ENCODE measurements at places on chromosomes 12 and 14.

GRCh38 chr14:24875203-24875838 is 174.6 kb downstream of the STXBP6 start:
- no peak for DNase-seq

DNA sequence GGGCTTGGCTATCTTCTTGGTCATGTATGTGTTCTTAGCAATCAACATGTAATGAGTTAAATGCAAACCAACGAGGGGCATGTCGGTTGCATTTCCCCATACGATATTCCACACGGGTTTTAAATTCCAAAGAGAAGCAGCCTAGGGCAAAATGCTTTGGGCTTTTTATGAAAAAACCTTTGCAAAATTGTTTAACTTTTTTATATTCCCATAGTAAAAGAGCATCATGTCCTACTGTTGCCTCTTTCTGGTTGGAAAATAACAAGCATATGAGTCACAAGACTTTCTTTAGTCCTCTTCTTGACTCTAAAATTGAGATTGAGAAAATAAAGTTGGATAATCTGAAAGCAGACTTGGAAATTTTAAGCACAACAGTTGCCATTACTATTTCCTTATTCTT is 3.8 kb upstream of the DIO2 start:
- no peak for DNase-seq

GRCh38 chr14:35400648-35401421 is 3.7 kb downstream of the NFKBIA start:
- peak; percentile 54 for DNase-seq

DNA sequence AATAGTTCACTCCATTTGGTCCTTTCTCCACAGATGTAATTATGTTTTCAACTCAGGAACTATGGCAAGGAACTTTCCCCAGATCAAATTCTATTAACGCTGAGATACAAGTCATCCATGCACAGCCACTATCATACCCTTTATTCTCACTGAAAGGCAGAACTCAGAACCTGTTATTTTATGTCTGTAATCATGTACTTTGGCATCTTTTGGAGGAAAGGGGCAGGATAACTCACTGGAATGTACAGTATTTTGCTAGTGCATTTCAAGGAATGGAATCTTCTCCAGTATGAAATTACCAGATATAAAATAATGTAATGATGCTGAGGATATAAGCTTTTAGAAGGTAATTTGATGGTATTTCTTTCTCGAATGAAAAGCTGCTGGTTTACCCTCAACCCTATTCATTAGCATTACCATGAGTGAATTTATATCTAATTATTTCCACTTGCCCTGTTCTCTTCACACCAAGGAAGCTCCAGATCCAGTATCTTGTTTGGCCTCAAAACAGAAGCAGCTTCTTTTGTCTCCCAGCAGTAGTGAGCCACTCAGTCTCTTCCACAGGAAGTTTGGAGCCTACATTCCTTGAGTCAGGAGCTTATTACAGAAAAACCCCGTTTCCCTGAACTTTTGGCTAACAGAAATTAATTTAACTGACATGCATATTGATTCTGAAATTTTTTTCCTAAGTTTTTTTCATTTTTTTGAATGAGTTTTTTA is 10.0 kb upstream of the AMHR2 start:
- no peak for DNase-seq

DNA sequence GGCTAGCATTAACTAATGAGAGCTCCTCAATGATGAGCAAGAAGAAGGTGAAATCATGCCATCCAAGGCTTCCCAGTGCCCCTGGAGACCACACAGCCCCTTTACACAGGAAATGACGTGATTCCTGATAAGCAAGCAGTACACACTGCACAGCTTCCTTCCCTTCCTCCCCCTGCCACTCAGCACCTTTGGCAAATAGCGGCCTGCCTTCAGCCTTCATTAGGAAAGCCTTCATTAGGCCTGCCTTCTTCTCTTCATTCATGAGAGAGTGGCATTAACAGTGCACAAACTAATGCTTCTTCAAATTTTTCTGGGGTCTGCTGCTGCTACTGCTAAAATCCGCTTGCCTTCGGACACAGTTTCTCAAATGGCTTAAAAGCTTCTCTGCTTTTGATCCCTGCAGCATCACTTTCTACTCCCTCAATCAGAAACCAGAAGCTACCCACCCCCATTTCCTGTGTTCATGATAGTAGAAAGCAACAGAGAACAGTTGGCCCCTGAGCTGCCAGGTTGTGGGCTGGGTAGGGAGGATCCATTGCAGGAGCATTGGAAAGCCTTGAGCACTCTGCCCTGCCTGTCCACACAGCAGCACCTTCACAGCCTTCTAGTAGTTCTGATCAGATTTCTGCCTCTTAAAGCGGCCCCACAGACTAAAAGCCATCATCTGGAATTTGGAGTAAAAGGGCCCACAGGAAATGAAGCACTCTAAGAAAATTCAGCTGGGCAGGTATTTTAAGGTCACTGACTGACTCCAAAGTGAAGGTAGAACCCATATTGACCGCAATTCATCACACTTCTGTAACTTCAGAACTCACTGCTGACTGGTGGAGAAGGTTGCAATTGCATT is 103.8 kb upstream of the ETV6 start:
- DNase-seq: peak; percentile 17

GRCh38 chr12:111556676-111557075 is 42.4 kb downstream of the ATXN2 start:
- DNase-seq: no peak

DNA sequence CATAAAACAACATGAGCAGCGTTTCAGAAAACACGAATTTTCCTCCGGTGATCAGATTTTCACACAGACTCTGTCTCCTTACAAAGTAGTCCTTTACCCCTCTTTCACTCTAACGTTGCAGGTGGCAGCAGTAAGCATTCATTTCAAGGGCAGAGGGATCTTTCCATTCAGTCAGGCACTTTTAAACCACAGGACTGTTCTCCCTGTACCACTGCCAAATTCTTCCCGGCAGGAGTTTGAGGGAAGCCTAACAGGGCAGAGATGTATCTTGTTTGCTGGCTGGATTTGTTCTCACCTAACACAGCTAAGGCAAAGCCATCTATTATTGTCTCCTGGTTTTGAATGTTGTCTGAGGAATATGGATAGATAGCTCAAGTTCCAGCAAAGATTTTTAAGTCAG is 1187.3 kb upstream of the SEL1L start:
- DNase-seq: no peak

DNA sequence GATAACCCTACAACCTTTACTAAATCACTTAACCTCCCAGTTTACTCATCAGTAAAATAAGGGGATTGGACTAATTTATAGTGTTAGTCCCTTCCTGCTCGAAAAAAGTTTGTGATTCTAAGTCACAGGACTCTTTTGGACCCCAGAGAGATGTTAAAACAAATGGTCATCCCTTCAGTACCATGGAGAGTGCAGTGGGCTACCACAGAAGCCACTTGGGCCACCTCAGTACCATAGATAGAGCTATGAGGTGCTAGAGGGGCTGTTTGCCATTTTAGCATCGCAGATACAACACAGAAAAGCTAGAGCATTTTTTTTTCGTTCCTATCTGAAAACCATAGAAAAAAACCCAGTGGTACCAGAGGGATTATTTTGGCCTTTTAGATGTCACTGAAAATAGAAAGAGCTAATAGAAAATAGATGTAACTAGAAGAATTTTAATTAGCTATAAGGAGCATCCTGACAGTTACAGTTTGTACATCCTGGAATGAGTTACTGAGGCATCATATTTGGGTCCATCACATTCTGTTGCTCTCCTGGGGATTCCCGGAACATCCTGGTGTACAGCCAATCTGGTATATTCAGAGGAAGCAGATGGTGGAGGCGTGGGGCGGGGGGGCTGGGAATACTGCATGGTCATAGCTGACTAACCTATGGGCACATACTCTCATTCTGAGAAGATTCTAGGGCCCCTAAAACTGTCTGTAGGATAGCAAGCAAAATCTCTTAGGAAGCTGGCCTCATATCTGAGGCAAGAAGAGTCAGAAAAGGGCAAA is 2.8 kb downstream of the ZNF219 start:
- no peak for DNase-seq

DNA sequence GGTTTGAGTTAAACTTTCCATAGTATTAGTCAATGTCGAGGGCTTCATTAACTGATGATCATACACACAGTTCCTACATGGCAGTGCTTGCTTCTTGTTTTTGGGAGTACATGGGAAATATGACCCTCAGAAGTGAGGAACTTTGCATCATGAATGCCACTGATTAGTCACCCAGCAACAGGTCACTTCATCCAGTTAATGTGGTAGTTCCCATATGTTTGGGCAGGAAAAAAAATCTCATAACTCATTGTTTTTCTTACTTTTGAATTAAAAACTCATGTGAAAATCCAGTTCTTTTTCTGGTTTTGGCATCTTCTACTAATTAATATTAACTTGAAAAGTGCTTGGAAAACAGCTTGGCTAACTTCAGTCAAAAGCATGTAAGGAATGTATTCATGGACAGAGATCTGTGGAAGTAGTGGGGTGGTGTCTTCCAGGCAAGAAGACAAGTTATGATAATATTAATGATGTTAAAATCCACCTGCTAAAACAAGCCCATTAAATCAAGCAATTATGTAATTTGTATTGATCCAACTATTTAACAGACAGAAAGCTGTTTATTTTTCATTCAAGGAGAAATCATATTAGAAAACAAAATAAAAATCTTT is 309.1 kb upstream of the NAV3 start:
- DNase-seq: no peak

GRCh38 chr12:122895704-122896636 is at the start of gene VPS37B:
VPS37B (minus strand) TSS chr12:122896124; CDS start chr12:122896062, 62 bp downstream.
- peak; percentile 80 for DNase-seq

GRCh38 chr14:54312166-54312801 is 84.5 kb upstream of the CDKN3 start:
- DNase-seq: no peak

- no peak for DNase-seq
These were observed 15.2 kb upstream of the PLEKHG6 start for GRCh38 chr12:6295094-6295811.

DNA sequence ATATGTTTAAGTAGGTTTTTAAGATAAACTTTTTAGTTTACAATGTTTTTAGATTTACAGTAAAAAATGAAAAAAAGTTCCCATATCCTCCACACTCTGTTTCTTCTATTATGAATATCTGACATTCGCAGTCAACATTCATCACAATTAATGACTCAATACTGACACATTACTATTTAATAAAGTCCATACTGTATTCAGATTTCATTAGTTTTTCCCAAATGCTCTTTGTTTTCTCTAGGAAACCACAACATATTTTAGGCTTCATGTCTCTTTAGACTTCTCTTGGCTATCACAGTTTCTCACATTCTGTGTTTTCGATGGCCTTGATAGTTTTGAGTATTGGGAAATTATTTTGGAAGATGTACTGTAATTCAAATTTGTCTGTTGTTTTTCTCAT is 399.8 kb downstream of the SLC6A15 start:
- DNase-seq: no peak

- no peak for DNase-seq
These were observed 1242.2 kb upstream of the TMEM132C start for GRCh38 chr12:127024791-127025190.

- DNase-seq: no peak
These were observed 5.0 kb downstream of the SERPINA9 start for GRCh38 chr14:94471045-94471444.

GRCh38 chr14:50797250-50798047 is 33.5 kb downstream of the NIN start:
- DNase-seq: no peak

DNA sequence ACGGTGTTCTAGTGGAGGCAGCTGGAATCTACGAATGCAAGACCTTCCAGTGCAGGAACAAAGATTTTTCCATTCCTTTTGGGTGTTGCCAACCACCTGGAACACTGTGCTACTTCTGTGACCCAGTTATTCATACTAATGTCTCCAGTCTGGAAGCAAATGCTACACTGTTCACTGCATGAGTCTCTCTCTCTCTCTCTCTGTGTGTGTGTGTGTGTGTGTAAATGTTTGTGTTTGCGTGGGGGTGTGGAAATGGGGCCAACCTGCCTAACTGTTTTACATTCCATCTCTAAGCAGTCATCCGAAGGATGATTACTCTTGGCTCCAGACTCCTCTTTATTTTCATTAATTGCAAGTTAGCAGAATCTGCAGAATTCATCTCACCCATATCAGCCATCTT is 29.9 kb upstream of the YBX3 start:
- DNase-seq: no peak

GRCh38 chr12:65169320-65170208 is at the start of gene LEMD3:
LEMD3 (plus strand) TSS chr12:65169583; CDS start chr12:65169597, 14 bp downstream.
- DNase-seq: peak; percentile 90

GRCh38 chr12:78018939-78019338 is 188.2 kb downstream of the NAV3 start:
- DNase-seq: no peak

DNA sequence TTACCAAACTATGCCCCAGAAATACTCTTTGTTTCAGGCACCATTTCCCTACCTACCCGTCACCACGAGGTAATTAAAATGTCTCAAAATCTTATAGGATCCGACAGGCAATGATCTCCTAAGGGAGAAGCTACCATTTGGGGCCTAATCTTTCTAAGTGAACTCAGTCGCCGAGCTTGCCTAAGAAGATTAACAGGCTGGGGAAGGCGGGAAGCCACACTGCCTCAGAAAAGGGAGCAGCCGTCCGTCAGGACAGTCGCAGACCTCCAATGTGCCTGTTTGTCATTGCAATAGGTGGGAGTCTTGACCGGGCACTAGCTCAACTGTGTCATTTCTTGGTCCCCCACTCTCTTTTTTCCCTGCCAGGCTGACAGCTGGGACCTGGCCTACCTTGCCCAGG is 4.6 kb downstream of the TTC7B start:
- no peak for DNase-seq

DNA sequence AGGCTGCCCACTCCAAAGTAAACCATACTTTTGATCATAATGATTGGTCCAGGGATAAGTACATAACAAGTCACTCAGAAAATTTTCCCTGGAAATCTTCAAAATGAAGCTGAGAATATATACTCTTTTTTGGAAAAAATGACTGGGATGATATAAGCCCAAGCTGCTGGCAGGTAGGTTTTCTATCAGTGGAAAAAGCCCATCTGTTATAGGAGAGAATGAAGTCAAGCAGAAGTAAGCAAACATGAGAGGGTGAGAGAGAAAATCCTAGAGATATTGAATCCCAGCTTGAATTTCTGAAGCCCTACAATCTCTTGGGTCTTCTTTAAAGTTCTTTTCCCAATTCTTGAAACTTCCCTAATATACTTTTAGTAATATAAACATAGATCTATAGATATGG is 37.3 kb upstream of the ZDHHC17 start:
- no peak for DNase-seq

DNA sequence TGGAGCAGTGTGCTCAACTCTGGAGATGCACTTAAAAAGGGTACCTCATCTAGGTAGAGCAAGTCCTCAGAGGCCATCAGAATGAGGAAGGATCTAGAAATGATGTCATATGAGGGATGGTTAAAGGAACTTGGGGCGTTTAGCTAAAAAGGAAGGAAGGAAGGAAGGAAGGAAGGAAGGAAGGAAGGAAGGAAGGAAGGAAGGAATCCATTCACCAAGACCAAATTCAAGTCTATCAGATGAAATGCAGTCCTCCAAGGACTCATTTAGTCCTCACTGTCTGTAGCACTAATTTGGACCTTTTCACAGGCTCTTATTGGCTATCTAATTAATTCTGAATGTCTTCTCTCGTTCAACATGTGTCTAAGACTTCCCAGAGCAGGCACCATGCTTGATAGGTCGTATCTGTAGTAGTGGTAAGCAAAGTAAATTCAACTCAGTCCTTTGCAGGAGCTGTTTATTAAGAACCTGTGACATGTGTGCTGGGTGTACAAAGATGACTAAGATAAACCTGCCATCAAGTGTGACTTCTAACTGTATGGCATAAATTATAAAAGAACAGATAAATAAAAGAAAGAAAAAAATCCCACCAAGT is 63.5 kb downstream of the LLPH start:
- no peak for DNase-seq

Measured in stimulated activated CD4-positive, alpha-beta T cell treated with anti-CD3 and anti-CD28 coated beads, Interleukin-12 subunit alpha, Interleukin-12 subunit beta, amount 100 ng/mL, for 4 hours (primary cell).